ENCODE measurements at places on chromosomes 2 and 18.

GRCh38 chr2:1728821-1729220, 15.5 kb downstream of the PXDN start:
- DNase-seq, result no peak

- no peak for DNase-seq
These were observed 58.2 kb downstream of the GREB1L start for GRCh38 chr18:21300035-21300907.

GRCh38 chr18:74153377-74153776, 5.1 kb downstream of the TIMM21 start:
- no peak for DNase-seq

GRCh38 chr2:167940346-167940725, 307.1 kb downstream of the STK39 start:
- DNase-seq, result no peak

DNA sequence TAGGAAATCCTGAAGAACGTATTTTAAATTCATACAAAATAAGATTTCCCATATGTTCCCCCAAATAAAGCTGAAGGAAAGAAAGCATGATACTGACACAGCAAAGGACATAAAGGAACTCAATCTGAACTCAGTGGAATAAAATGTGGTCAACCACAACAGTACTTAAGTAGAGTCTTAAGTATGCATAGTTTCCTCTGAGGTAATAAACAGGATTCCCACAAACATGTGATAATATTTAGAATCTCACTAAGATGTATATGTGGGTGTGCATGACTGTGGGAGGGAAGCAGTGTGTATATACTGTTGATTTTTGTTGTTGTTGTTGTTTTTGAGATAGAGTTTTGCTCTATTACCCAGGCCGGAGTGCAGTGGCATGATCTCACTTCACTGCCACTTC, 69.3 kb downstream of the NOL10 start:
- DNase-seq, result peak; percentile 33

DNA sequence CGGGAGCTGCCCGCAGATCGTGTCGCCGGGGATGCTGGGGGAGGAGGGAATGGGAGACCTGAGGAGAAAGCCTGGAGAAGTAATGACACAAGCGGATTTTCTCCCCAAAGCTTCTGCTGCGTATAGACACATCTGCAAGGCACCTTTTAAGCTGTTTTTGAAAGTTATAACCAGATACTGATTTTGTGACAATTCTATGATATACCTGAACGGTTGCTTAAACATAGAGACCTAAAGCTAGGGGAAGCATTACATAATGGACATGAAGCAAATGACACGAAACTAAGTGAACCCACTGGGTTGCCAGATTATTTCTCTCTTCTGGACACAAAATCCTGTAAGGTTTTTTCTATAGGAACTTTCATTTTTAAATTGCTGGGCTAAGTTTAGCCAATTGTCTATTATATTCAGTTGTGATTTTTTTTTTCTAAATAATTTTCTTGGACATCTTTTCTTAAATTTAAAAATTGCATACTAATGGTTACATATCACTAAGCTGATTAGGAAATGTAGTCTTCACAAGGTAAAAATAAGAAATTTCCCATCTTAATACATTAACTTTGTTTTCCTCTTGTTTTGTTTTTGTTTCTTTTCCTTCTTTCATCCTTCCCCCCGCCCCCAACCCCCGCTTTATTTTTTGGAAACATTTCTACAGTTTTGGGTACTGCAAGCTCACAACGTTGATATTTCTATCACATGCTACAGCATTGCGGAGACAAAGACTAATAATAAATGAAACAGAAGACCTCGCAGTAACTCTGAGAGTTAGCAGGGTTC, 1.3 kb downstream of the OSBPL6 start:
- no peak for DNase-seq

Data from CD4-positive, alpha-beta T cell treated with Interleukin-4 for 1 hour (primary cell).